ENCODE measurements at places on chromosomes 4 and X.

DNA sequence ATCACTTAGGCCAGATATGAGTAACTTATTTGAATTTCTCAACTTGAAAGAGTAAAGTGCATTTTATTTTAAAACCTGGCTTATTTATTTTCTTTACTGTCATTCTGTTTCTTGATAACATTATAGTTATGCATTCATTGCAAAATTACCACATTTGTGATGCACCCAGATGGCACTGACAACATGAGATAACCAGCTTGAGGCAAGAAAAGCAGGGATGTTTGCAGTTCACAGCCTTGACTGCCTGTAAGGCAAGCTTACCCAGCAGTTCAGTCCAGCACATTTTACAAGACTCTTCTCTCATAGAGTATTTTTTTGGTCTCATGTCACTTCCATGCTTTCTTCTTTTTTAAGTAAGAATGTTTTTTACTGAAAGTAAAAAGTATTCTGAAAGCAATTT, 25.3 kb upstream of the EPGN start:
- DNase-seq, result no peak

DNA sequence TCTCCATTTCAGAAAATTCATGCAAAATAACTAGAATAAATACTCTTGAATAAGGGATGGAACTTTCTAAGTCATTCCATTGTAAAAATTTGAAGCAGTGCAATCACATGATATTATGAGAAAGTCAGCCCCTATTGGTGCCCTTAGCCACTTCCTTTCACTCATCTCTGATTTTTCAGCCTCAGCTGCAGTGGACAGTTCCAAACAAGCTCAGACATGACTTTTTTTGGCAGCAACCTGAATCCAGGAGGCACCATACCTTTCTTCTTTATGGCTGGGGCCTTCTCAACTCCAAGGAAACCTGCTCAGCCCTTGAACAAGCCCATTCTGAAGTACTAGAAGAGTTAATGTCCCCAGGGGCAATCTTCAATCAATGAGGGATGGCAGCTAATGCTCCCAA, 40.5 kb downstream of the MAPK10 start:
- no peak for DNase-seq

DNA sequence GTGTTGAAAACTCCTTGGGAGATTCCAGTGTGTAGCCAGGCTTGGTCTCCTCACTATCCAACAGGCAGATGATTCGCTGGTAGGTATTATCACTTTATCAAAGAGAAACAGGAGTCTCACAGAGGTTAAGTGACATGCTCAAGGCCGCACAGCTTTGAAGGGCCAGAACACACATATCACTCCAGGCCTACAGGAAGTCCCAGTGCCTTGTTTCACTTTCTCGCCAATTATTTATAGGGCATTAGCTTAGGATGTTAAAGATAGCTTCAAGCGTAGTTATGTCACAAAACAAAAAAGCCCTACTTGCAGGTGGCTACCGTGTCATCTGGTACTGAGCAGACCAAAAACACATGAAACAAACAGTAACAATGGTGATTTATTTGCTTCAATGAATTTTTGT, 13.2 kb downstream of the ATP8A1 start:
- DNase-seq, result no peak

GRCh38 chr4:54224996-54225597, 4.0 kb upstream of the PDGFRA start:
- no peak for DNase-seq

DNA sequence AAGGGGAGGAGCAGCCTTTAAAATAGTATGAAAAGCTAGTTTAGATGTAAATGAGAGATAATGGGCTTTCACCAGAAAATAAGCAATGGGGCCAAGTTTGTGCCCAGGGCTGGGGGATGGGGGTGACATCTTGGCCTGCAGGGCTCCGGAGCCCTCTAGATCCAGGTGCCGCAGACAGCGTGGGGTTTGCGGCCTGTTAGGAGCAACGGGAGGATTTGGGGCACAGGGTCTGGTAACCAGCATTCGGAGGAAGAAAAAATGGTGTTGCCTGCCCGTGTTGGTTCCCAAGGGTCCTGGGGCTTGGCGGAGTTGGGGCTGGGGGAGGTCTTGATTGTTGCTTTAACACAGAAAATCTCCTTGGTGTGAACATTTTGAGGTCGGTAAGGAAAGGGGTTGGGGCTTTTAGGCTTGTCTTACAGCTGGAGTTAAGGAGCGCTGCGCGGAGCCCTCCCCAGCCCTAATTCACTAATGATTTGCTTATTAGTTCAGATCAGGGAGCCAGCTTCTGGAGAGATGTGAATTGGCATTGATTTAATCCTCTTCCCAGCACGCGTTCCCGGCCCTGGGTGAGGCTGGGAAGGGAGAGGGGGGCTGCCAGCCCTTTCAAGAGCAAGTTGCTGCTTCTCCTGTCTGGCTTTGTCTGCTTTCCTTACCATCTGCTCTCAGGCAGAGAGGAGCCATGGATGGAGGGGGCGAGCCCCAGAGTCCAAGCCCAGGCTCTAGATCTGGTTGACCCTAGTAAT, 443.4 kb downstream of the BCOR start:
- no peak for DNase-seq

DNA sequence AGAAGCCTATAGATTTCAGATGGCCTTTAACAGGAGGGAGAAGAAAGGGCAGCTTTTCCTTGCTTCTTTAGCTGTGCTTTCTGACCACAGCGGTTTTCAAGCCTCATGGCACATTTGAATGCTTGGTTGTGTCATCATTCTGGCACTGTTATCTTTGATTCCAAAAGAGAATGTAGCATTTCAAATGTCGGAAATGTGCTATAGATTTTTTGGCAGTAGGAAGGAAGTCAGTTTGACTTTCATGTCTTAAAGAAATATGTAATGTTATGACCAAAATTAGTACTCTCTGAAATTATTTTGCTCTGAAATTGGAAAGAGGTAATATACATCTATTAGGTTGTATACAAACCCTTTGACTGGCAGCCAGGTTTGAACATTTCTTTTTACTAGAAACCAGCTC, 171.9 kb downstream of the TENM3 start:
- DNase-seq, result no peak

DNA sequence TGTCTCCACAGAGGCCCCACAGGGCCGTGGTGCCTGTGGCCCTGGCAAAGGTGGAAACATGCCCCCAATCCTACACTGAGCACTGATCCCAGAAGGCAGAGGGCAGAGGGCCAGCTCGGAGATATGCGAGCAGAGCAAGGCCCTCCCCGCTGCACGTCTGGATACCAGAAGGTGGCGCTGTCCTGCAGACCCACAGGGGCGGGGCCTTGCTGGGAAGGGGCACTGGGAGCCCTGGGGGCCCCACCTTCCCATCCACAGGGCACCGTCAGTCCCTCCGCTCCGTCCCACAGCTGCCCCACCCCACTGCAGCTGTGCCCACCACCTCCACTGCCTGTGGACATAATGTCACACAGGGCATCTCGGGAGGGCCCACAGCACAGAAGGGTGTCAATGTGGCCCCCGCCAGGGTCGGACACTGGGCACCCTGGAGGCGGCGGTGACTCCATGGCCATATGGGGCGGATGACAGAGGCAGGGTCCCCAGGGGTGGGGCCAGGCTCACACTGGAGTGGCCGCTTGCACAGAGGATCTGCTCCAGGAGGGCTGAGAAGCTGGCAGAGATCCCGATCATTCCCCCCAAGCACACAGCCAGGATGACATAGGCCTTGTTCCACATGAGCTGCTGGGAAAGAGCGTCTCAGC, 4.8 kb downstream of the SLC49A3 start:
- no peak for DNase-seq

DNA sequence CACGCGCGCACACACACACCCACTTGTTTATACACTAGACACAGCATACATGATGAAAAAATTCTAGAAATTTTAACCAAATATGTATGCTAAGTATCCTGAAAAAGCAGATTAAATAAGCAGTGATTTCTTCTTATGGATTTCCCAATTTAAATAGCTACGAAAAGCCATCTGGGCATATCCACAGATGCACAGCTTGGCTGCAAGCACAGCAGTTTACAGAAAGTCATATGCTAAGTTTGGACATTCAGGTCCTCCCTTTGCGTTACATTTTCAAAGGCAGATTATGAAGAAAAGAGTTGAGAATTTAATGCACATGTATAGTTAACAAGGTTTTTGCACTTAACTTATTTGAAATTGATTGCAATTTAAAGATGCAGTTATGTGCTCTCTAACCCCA, 542.2 kb upstream of the EPHA5 start:
- DNase-seq, result no peak

GRCh38 chr4:45920861-45921260, 203.0 kb downstream of the GABRG1 start:
- no peak for DNase-seq

DNA sequence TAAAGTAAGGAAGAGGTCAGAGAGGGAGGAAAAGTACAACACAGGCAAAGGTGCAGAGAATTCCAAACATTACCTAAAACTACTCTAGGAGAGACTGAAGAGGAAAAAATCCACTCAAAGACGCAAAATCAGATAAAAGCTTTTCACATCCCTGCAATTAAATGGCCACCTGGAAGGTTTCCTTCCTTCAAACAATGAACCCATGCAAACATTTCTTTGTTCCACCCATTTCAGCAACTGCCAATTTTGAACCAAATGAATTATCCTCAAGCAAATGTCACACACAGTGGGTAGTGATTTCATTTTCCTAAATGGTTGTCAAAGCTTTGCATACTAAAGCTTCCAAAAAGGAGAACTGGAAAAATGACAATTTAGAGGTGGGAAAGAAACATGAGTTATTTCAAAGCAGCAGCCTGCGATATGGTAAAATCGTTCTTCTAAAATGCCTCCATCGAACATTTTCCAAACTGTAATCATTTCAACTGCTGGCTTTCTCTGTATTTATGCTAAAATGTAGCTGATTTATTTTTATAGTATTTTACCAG, 45.0 kb downstream of the APBB2 start:
- no peak for DNase-seq

- DNase-seq, result no peak
These were observed 130.5 kb downstream of the ANK2 start for GRCh38 chr4:113179996-113180395.

DNA sequence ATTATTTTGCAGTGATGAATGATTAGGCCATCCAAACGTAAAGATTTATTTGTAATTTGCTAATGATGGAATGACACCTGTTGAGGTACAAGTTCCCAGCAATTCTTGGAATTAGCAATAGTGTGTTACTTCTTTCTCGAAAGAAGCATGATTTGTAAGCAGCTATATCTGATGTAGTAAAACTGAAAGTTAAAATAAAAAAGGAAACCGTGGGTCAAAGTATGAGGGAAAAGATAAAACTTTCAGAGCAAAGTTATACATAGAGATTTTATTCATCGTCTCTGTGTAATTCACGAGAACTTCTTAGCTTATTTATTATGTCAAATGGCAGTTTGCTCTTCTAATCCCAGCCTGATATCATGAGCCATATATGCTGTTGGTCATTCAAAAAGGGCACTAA, 59.0 kb downstream of the NFKB1 start:
- DNase-seq, result no peak

GRCh38 chr4:169665046-169665737, 44.8 kb downstream of the CLCN3 start:
- DNase-seq, result no peak

DNA sequence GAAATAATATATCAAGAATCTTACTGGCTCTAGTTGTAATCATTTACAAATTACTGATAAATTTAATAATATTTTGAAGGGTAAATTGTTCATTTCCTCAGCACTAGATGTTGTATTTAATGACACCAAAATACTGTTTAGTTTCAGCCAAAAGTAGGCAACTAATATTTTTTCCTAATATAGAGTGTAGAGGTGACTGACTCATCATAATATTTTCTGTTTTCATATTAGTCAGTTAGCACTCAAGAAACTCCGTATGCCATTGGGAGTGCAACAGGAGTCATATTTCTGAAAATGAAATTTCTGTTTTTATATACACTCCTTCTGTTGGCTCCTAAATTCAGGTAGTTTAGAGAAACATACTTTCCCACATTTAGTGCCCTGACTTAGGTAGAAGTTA, 36.6 kb upstream of the PTPN13 start:
- no peak for DNase-seq

DNA sequence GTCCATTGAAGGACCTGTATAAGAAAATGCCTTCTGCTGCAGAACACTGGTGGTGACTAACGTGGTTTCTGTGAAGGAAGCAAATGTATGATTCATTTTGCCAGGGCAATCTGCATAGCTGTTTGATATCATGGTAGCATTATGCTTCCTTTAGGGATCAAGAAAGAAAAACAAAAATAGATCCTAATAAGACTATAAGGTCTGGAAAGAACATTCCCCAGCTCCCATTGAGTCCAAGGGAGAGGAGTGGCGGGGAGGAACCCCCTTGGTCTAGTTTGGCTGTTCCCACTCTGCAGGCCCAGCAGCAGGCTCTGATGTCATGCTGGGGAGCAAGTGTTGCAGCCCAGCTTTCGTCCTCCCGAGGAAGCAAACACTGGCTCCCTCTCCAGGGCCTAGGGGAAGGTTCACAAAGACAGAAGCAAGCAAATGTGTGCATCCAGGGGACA, 154.5 kb upstream of the GALNT7 start:
- DNase-seq, result no peak

DNA sequence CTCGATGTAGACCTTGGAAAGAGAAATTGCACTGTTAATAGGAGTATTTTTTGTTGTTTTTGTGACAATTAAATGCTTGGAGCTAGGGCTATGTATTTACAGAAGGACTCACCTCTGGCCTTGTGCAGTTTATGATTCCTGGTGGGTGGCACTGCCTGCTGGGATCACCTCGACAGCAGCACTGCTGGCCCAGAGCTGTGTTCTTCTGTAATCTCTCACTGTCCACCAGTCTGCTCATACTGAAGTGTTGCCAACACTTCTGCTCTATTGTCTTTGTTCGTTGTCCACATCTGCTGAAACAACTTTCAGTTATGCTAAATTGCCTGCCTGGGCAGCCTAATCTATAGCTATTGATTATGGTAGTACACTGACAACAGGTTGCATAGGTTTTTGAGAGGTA, 194.4 kb upstream of the ANK2 start:
- no peak for DNase-seq

GRCh38 chr4:87865288-87865687, 32.5 kb downstream of the MEPE start:
- no peak for DNase-seq

DNA sequence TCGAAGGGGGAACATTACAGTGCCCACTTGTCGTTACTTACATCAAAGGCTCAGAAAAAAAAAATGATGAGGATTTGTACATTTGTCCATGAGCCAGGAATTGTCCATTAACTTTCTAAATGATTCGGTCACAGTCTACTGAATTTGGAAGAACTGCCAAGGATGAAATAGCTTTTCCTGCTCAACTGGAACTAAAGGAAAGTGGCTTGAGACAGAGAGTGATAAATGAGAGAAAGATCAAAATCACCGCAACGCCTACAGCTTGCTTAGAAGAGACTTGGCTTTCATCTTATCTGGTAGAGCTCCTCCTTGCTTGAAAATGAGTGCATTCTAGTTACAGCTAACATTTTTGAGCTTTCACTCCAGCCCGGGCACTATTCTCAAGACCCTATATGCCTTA, 55.5 kb upstream of the ADGRG2 start:
- DNase-seq, result no peak

DNA sequence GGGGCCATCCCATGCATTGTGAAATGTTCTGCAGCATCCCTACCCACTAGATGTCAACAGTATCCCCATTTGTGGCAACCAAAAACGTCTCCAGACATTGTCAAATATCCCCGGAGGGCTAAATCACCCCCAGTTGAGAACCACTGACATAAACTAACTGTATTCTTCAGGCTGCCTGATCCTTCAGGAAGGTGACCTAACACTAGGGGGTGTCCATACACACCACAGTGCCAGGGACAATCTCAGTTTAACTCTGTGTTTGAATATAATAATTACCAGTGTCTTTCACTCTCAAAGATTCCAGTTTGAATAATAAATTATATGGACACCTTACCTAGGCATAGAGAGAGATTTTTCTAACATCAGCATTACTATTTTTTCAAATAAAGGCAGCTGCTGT, 6.4 kb downstream of the ACE2 start:
- DNase-seq, result no peak

GRCh38 chr4:2824836-2825381, 18.7 kb upstream of the ADD1 start:
- DNase-seq, result no peak
